CD4-positive, alpha-beta T cell treated with Interleukin-2 at 100 ng/mL for 4 hours (primary cell): ENCODE measurements at places on chromosomes 12 and 14.

DNA sequence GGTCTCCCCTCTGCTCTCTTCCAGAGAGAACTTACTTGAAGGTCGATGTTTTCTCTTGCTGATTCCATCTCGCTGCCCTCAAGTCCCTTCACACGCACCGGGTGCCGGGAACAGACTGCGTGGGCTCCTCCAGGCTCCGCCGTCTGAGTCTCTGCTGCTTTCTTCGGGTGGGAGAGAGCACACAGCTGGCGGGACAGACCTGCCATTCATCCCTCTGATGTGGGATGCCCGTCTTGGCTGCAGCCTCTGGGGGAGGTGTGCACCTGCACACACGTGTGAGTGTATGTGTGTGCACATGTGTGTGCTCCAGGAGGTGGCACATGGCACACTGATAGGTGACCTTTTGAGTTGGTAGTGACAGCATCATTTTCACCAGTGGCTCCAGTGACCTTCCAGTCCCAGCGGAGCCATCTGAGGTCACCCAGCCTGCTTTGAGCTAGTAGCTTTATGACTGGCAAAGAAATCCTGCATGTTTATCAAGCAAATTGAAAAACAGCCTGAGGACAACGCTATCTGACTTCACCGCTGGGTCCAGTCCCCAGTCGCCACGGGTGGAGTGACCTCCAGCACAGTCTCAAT is at the start of gene NINJ2:
NINJ2 (minus strand) TSS at position 153 of the 579 bp plus-strand sequence; CDS start at position 68, 85 bp downstream.
- no peak for DNase-seq

DNA sequence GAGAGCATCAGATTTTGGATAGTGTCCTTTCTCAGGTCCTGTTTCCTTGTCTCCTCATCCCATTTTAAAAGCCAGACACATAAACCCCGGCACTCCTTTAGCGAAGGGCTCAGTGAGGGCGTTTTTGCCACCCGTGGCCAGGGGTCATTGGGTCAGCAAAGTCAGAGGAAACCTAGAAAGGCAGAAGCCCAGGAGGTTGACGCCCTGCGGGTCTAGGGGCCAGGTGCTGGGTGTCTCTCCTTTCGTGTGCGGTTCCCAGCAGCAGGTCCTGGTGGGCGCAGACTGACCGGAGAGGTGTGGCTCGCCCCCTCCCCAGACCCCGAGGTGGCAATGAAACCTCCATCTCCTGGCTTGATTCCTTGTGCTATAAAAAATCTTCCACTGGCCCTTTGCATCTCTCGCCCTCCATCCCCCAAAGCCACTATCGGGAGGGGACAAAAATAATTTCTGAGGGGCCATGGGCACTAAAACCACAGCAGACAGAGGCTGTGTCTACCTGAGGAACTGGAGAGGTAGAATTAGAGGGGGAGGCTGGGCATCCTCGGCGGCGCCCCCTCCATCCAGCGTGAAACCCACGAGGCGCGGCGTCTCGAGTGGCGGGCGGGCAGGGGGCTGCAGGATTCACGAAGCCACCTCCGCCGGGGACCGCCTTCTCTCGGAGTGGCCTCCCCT is 858 bp upstream of the FRMD6 start:
- no peak for DNase-seq

DNA sequence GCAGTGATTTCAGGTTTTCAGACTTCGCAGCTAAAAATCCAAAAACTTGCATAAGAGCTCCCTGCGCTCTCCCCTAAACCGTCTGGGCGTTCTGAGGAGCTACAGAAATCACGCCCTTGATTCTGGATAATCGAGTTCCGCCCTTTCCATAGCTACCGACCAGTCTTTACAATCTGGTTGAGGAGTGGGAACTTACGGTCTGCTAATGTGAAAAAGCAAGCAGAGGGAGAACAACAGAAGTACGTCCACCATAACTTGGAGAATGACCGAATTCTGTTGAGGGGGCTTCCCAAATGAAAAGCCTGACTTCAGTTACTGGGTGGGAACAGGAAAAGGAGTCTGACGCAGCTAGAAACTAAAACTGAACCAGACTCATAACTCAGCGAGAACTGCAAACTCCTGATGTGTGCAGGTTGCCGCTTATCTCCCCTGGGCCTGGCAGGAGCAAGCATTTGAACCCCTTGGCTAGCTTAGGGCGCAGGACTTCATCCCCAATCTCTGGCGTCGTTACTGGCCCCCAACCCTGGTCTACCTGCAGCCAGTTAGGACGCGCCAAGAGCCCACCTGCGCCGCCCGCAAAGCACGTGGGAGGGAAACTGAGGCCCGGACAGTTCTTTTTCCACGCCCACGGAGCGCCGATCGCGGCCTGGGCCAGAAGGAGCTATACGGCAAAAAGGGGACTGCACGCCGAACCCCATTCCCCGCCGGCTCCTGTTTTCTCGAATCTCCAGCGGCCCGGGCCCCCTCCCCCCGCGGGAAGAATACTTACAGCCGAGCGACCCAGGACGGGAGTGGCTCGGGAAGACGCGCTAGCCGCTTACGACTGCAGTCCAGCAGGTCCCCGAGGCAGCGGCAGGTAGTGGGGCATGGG is 838 bp downstream of the LRIG3 start:
- DNase-seq, result no peak

- no peak for DNase-seq
These were observed 184.7 kb downstream of the PRKCH start for GRCh38 chr14:61505815-61506809.

GRCh38 chr14:55200651-55201050 is 9.3 kb upstream of the DLGAP5 start:
- no peak for DNase-seq

DNA sequence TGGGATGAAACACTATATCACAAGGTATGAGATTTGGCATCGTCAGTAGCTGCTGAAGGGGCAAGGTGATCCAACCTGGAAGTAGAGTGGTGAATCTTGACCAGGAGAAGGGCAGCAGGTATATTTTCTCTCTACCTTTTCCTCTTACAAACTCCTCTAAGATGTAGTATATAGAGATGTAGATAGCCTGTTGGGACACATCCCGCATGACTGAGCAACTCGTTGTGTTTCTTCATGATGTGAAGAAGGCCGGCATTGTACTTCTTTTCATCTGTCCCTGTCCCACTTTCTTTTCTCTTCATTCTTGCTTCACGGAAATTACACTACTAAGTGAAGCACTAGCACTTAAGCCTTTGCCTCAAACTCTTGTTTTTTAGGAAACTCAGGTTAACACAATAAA is 7.3 kb upstream of the CFAP54 start:
- no peak for DNase-seq

DNA sequence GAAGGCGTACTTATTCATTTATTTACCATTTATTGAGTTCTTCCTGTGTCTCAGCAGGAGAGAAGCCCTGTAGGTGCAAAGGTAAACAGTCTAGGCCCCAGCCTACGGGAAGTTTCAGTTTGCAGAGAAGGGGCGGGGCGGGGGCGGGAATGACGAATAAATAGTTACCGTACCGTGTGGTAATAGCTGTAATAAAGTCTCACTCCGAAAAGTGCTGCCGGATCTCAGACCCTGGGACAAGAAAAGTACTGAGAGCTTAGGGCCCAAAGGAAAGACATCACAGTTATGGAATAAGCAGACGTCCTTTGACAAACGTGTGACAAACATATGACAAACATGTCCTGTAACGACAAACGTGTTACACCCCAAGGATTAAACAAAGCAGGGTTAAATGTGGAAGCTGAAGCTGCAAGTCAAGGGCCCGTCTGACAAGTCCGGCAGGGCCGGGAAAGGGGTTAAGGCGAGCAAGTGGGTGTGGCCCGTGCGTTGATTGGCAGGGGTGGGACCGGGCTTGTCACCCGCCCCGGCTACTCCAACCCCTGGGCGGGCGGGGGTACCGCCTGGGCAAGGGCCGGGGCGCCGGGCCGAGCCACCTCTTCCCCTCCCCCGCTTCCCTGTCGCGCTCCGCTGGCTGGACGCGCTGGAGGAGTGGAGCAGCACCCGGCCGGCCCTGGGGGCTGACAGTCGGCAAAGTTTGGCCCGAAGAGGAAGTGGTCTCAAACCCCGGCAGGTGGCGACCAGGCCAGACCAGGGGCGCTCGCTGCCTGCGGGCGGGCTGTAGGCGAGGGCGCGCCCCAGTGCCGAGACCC is at the start of gene LRP10:
LRP10 (plus strand) TSS at position 517 of the 809 bp plus-strand sequence. CDS start 564 bp downstream, outside the sequence.
- peak; percentile 85 for DNase-seq

DNA sequence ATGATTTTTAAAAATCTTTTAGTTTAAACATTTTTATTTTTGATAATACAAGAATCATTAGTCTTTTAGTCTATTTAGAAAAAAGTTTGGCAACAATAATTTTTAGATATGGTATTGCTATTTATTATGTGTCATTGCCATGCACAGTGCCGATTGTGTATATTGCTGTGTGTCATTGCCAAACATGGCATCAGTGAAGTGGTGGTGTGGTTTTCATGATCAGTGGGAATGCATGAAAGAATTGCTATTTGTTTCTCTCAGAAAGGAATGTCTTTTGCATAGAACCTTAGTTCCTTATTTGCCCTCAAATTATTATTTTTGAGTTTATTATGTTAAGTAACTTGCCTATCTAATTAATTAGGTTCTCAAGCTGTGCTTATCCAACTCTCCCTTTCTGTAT is 397.5 kb upstream of the PDE3A start:
- DNase-seq, result no peak

DNA sequence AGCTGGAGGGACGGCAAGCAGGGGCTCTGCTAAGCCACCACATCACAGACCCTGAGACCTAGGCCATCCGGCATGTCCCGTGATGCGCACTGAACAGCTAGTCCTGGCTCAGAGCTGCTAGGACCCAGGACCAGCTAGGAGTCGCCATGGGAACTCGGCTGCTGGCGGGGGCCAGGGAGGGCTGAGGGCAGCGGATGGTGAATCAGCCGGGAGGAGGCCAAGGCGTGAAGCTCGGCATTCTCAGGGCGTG is 5.1 kb downstream of the AHNAK2 start:
- no peak for DNase-seq

- no peak for DNase-seq
These were observed 1.4 kb downstream of the ASPG start for GRCh38 chr14:104086661-104087461.

DNA sequence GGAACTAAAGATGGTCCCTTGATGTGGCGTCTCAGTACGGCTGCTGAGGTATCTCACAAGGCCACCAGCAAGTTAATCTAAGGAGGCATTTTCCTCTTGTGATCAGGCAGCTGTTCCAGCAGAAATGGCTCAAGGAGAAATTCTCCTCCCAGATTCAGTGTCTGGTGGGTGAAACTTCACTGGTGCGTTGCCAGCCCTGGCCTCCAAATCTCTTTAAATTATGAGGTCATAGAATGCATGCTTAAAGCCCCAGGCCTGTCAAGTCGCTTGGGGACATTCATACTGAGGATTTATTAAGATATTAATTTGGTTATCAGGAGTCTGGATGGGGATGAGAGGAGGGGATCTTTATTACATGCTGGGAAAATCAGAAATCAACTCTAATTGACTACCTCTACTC is 72.9 kb downstream of the PPP2R5C start:
- no peak for DNase-seq

- DNase-seq, result peak; percentile 27
These were observed 37.5 kb downstream of the PRORP start for GRCh38 chr14:35159742-35160409.

DNA sequence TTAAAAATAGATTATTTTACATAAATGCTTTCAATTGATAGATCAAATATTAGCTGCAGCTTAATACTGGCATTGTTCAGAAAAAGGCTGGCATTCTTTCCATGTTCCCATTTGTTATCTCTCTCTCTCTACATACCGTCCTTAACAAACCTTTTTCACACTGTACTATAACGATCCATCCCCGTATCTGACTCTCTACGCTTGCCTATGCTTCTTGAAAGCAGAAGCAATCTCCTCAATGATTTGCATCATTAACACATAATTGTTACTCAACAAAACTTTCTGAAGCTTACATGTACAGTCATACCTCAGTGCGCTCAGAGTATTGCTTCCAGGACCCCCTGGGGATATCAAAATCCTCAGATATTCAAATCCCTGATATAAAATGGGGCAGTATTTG is 89.7 kb downstream of the TMTC1 start:
- DNase-seq, result no peak

DNA sequence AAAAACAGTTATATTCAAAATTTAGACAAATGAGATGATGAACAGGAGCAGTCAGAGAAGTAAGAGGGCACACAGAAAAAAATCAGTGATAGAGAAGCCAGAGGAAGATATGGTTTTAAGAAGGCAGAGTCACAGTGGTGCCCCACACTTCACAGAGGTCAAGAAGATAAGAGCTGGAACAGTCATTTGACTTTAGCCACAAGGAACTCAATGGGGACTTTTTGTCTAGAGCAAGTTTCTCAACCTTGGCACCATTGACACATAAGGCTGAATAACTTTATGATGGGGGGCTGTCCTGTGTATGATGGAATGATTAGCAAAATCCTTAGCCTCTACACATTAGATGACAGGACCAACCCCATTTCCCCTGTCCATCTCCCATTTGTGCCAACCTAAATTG is 172.8 kb upstream of the PLEKHG7 start:
- no peak for DNase-seq
